ENCODE measurements at places on chromosomes 6 and 20.

DNA sequence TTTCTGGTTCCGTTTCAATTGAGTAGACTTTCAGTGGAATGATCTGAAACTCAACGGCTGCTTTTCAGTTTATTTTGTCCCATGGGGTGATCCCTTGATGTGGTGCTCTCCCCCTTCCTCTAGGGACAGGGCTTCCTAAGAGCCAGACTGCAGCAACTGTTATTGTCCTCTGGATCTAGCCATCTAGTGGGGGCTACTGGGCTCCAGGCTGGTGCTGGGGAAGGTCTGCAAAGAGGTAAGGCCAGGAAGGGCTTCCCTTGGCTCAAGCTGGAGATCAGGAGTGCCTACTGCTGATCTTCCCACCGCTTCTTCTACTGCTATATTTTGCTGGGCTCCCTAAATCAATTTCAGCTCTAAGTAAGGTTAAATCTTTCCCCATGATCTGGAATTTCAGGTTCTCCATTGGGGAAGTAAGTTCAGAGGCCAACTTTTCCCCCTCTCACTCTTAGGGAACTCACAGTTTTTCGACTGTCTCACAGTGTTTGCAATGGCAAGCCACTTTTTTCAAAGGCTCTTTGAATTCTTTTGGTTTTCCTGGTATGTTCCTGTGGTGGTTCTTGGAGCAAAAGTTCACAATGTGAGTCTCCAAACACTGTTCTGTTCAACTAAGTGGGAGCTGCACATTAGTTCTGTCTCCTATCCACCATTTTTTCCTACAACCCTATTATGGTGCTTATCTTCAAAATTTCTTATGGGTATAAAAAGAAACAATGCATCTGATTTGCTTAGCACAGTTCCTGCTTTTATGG lies 286.2 kb upstream of the EXOC2 start:
- DNase-seq = no peak

- DNase-seq = peak; percentile 14
Measured at GRCh38 chr6:91482498-91482897, 895.6 kb upstream of the MAP3K7 start.

DNA sequence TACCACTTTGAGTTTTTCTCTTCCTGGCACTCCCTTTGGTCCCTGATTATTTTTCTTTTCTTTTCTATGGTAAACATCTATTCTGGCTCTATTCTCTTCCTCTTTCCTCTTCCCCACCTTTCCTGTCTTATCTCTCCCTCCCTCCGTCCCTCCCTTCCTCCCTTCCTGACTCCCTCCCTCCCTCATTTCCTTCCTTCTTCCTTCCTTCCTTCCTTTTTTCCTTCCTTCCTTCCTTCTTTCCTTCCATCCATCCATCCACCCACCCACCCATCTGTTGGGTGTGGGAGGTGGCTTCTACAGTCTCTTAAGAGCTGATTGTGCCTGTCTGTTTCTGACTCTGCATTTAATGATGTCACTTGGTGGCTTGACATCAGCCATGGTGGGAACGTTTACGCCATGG lies 43.5 kb upstream of the GTSF1L start:
- no peak for DNase-seq

- no peak for DNase-seq
Measured at GRCh38 chr6:21780141-21780540, 186.6 kb downstream of the SOX4 start.

DNA sequence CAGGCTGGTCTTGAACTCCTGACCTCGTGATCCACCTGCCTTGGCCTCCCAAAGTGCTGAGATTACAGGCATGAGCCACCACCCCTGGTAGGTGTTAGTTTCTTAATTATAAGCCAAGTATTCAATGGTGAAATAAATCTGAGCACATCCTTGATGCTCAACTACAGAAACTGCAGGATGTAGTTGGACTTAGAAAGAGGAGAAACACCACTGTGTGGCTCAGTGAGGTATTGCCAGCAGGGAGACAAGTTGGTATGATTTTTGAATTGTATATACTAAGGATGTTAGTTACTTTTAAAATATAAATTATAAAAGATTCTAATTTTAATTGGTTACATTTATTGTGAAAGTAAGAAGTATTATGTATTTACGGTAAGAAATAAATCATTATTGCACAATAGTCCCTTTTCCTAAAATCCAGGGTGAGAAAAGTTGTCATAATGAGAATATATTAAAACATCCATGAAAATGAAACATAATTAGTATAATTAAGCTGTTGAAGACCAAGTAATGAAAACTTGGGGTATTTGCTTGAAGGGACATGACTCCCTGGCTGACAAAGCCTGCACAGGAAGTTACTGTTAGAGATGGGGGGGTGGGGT lies 17.6 kb downstream of the SLC18B1 start:
- DNase-seq = peak; percentile 18

DNA sequence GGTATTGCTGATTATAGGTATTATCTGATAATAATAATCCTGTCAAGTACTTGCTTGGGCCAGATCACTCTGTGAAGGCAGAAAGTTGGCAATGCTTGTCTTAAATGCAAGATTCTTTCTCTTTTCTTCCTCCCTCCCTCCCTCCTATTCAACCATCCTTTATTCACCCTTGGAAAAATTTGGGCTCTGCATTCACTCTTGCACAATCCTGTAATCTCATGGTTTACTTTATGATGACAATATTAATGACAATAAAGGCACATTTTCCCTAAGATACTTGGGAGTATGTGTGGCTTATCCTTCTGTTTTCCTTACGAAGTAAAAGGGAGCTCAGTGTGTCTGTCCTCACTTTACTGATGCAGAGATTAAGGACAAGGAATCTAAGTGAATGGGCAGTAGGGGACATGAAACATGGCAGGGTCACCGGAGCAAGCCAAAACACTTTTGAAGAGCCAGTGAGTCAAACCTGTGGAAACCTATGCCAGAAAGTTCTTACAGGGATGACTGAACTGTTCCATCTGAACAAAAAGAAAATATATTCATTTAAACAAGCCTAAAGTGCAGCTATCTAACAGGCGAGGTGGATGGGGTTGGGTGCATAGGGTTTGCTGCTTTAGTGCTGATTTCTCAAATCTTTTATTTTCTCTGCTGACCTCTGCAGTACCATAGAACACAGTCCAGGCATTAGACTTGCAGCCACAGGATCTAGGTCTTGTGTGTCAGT lies 14.6 kb upstream of the RIPOR2 start:
- no peak for DNase-seq

DNA sequence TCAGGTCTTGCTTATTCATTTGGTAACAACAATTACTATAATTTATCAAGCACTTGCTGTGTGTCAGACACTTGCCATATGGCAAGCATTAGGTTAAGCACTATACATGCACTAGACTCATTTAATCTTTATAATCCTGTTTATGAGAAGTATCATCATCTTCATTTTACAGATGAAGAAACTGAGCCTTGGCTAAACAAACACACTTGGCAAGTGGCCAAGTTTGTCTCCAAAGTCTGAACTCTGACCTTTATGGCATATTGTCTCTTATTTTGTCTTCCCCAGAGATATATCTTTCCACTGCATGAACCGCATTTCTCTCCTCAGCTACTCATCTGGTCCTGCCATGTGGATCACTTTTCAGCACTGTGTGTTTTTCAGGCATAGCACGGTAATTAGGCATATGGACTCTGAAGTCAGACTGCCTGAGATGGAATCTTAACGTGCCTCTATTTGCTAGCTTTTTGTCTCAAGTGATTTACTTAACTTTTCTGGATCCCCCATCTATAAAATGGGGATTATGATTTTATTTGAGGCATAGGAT lies 4.7 kb downstream of the ADGRF5 start:
- DNase-seq = no peak
